CD4-positive, alpha-beta T cell treated with Interleukin-6 at 100 ng/mL for 8 hours (primary cell): ENCODE measurements at places on chromosomes 13 and 19.

DNA sequence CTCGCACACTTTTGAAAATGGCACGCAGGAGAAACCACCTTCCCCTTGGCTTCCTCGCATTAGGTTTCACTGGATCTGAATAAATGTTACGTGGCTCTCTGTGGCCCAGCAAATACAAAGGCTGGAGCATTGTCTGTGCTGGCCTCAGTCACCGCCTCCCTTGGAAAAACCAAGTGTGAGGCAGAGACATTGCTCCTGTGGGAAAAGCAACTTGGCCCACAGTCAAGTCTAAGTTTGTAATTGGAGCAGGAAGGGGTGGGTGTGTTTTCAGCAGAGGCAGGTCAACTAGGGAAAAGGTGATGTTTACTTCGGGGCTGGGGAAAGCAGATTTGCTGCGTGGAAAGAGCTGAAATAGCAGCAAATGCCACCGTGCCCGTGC, 101.6 kb downstream of the IRS2 start:
- no peak for DNase-seq

DNA sequence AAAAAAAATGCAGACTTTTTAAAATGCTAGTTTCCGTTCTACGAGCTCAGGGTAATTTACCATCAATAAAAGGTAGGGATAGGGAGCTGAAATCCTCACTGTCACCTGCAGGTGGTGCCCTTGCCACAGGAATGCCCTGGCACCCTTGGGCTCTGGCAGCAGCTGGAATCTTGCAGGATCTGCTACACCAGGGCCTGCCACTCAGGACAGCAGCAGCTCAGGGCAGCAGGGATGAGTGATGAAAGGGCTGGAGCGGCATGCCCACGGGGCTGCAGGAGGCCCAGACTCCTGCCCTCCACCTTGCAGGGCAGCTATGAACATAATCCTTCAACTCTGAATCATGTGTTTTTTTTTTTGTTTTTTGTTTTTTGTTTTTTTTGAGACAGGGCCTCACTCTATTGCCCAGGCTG, 54.0 kb downstream of the GNG7 start:
- DNase-seq, result peak; percentile 69

DNA sequence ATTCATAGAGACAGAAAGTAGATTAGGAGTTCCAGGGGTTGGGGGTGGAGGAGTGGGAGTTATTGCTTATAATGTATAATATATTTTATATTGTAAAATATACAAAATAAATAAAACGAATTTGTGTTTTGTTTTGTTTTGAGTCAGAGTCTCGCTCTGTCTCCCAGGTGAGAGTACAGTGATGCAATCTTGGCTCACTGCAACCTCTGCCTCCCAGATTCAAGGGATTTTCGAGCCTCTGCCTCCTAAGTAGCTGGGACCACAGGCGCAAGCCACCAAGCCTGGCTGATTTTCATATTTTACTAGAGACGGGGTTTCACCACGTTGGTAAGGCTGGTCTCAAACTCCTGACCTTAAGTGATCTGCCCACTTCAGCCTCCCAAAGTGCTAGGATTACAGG, 2.5 kb upstream of the GADD45GIP1 start:
- DNase-seq, result no peak

GRCh38 chr13:73385848-73386247, 327.0 kb downstream of the KLF5 start:
- no peak for DNase-seq

GRCh38 chr19:19115954-19116353, 22.3 kb downstream of the TMEM161A start:
- DNase-seq, result peak; percentile 18

DNA sequence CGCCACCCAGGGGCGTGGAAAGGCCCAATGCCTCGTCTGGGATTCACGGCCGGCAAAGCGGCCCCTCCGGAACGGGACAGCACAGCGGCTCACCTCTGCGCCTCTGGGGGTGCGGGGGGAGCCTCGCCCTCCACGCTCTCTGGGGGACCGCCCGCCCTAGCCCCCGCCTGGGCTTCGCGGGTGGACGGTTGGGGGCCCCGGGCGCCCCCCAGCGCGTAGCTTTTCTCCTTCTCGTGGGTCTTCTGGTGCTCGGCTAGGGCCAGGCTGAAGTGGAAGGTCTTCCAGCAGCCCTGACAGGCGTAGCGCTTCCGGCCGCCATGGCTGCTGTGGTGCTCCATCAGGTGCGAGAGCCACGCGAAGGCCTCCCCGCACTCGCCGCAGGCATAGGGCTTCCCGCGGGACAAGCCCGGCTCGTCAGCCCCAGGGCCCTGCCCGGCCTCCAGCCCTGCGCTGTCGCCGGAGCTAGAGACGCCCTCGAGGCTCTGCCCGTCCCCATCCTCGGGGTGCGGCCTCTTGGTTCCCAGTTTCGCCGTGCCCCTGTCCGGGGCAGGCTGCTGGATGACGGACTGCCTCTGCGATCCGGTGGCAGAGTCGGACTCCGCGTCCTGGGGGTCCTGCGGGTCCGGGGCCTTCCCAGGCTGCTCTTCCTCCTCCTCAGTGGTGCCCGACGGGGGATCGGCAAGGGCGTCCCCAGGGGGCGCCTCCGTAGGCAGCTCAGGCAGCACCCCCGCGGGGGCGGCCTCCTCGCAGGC, 13.3 kb downstream of the ZSCAN18 start:
- DNase-seq, result no peak

- DNase-seq, result no peak
These were observed 270.9 kb upstream of the NBEA start for GRCh38 chr13:34671137-34671536.

DNA sequence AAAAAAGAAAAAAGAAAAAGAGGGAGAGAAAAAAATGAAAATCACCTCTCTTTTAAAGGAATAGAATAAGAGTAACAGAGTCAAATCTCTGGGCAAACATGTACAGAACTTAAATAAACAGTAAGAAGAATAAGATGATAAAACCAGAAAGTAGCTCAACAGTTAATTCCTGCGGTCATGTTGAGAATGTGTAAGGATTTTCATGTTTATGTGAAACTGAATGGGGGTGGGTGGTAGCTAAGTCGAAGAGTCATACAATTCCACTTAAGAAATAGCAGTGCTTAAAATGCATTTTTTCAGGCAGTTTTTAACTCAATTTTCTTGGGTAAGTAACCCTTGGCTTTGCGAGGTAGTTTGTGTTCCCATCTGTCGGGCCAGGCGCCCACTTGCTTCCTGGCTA, 60.9 kb downstream of the PEX11G start:
- no peak for DNase-seq

GRCh38 chr13:111001636-111002035, 86.8 kb upstream of the ANKRD10 start:
- DNase-seq, result no peak

DNA sequence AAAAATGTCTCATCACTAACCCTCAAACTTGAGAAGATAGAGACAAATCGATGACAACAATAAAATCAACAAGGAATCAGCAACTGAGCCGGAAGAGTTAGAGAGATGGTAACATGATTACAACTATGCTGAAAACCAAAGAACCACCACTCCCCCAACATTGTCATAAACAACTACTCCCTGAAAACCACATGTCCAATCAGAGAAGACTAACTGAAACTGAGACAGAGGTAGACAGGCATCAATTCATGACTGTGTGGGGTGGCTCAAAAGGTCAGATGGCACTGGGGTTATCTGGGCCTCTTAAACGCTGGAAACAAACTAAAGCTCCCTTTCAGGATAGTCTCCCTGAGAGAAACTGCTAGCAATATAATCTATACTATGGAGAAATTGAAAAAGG, 488.8 kb downstream of the KCTD12 start:
- peak; percentile 7 for DNase-seq

DNA sequence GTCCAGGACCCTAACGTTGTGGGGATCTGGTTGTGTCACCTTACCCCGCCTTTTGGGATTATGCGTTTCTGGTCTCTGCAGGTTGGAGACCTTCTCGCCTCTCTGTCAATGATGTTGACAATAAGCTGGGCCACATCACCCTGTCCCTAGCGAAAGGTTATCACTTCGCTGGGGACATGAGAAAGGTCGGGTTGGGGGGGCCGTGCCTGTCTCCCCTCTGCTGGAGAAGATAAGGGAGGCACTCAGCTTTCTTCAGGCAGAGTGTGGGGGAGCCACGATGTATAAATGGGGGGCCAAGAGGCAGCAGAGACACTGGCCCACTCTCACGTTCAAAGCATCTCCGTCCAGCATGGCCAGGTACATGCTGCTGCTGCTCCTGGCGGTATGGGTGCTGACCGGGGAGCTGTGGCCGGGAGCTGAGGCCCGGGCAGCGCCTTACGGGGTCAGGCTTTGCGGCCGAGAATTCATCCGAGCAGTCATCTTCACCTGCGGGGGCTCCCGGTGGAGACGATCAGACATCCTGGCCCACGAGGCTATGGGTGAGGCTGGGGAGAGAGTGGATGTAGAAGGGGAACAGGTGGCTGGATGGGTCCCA, at the start of gene RLN3:
RLN3 (plus strand) TSS at position 293 of the 595 bp plus-strand sequence; CDS start at position 350, 57 bp downstream.
- no peak for DNase-seq

DNA sequence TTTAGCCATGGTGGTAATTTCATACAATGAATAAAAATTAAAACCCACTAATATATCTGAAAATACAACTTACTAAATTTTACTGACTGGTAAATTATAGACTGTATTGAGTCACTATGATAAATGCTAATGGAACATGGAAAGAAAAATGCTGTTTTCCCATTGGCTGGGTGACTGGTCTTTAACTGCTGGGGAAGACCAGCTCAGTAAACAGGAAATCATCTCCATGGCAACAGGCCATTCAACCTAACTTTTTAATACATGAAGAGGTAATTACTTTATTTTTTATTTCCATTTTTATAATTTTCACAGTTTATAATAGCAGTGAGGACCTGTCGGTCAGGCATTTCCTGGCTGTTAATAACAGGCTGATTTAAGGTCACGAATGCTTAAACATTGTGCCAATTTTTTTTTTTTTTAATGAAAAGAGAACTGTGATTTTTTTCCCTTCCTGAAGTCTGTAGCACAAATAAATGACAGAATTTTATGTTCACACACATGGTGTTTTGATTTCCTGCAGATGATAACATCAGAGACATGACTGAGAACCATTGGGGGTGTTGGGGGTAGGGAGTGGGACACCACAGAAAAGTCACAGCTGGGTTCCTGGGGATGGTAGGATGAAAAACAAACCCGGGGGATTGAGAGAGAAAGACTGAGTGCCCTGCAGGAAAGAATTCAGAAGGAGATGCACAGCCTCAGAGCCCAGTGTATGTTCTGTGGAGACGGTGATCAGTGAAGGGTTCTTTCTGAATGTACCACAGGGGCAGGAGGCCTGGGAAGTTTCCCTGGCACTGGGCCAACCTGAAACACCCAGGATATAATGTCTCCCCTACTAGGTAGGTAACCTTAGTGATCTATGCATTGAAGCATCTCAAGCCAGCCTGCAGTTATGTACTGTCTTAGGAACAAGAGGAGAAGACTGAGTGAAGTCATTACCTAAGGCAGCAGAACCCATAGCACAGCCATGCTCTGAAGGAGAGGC, 297.1 kb downstream of the COG6 start:
- peak; percentile 31 for DNase-seq

DNA sequence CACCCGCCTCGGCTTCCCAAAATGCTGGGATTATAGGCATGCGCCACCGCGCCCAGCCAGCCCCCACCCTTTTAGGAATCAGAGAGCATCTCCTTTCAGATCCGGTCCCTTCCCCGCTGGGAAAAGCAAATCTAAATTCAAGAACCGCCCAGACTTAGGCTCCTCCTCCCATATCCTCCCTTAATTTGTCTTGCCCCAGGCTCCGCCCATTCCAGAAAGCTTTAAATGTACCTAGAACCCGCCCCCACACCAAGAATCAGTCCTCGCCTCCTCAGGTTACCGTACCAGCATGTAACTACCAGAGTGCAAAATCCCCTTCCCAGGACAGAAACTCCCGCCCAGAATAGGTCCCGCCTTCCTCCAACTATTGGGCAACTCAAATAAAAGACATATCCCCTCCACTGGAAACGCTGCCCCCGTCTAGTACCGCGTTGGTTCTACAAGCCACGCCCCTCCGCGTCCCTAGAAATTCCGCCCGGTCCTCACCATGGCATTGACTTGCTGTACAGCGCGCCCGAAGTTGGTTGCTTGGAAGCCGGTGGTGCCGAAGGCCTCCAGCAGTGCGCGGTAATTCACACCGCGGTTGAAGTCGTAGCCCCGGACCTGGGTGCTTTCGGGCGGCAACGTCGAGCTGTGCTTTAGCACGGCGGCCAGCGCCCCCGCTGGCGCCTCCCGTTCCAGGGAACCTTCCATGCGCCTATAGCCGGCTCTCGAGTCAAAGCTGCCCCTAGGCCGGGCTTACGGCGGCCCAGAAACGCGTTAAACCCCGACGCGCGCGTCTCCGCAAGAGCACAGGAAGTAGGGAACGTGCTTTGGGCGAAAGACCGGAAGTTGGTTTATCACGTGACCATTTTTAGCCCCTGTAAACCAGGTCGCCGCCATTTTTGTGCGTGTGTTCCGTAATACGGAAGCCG, at the start of gene DHPS:
DHPS (minus strand) TSS at position 807 of the 914 bp plus-strand sequence; CDS start at position 693, 114 bp downstream.
- peak; percentile 95 for DNase-seq

GRCh38 chr13:25528266-25528665, 156.5 kb downstream of the ATP8A2 start:
- no peak for DNase-seq

- DNase-seq, result no peak
These were observed 1.8 kb upstream of the SHD start for GRCh38 chr19:4277191-4277696.

GRCh38 chr19:13262450-13262849, 112.2 kb downstream of the IER2 start:
- DNase-seq, result peak; percentile 52

DNA sequence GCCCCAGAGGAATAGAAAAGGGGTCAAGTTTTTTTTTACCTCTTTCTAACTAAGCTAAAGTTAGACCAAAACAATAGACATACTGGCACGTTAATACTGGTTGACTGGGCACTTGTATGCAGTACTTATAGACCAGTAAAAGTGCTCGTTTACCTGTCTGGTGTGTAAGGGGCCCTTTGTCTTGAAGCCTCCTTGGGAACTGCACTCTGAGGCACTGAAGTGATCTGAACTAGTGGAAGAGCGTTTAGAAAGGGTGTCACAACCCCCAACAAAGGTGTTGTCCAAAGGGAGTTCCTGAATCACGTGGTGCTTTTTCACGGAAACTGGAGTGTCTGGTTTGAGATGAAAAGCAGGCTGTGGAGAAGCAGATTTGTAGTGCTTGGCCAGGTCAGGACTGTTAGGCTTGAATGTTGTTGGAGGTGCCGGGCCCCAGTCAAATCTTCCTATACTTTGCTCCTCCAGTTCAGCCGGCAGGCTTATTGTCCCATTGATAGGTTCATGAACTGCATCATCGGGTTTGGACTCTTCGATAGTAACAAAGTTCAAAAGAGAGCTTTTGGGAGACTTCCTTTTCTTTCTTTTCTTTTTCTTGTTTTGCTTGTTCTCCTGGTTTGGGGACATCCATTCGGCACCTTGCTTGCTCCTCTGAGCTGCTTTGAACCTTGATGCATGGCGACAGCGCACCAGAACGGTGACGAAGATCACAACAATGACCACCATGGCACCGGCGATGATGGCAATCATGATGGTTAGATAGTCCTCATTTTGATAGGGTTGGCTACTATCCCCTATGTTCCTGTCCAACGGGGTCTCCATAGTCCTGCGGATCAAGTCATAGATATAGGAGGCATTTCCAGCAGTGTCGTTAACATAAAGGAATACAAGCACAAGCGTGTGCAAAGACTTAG, 4.6 kb downstream of the PCDH9 start:
- no peak for DNase-seq

- no peak for DNase-seq
These were observed 61.6 kb upstream of the GPR12 start for GRCh38 chr13:26822146-26822545.
